ENCODE measurements at places on chromosomes 12 and 14.
A peak's percentile ranks its signal among the peaks of the same experiment; 100 is the strongest.

DNA sequence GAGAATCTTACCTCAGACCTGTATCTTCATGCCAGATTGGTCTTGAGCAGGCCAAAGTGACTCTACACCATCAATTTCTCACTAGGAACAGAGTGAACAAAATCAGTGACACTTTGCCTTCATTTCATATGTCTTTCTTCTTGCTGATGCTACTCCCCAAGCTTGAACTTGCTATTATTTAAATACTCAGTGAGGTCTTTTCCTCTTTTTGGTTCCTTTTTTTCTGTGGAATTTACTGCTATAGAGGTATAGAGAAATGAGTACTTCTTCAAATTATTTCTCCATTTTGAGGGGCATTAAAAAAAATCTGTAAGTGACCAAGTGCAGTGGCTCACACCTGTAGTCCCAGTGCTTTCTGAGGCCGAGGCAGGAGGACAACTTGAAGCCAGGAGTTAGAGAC lies at the start of gene GPR33:
GPR33 (minus strand) TSS at position 154 of the 400 bp plus-strand sequence. CDS start 4,074 bp downstream, outside the sequence.
- no peak for DNase-seq

- DNase-seq: no peak
Measured at GRCh38 chr12:77160931-77161330, 95.6 kb upstream of the E2F7 start.

DNA sequence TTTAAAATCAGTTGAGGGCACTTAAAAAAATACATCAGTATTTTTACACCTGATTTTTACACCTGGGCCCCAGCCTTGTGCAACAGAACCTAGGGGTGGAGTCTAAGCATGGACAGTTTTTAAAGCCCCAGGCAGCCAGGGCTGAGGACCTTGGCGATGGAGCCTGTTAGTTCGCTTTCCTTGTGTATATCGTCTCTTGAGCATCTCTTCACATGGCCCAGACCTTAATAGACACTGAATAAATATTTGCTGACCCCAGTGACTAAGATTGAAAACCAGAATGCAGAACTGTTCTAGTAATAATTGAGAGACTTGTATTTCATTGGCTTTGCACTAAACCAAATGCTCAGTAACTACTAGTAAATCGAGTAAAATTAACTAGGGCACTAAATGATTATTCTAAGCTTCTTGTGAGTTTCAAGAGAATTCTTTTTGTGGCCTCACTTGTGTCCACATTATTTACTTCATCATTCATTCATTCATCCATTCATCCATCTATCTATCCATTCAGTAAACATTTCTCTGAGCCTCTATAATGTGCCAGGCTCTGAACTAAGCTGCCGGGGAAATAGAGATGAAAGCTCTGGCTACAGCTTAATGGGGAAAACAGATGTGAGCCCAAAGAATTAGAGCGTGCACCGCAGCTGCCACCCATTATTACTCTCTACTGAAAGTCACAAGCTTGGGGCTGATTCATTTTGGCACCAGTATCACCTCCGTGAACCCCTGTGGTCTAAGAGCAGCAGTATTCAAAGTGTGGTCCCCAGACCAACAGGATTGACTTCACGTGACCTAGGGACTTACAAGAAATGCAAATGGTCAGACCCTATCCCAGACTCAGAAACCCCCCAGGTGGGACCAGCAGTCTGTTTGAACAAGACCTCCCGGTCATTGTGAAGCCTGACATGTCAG lies 30.7 kb upstream of the BCL7A start:
- DNase-seq: no peak

DNA sequence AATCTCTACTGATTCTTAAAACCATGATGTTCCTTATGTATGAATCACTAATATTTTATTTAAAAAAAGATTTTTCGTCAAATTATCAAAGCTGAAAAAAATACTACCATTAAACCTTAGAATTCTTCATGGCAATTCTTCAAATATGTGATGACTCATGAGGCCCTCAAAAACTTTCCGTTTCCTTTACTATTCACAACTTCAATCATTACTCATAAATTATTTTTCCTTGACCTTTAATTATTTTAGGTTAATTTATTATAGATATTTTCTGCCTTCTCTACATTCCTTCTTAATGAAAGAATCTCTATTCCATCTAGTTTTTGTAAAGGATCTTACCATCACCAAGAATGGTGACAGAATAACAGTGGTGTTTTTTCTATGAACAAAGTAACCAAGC lies 162.1 kb upstream of the SOX5 start:
- DNase-seq: peak; percentile 19

GRCh38 chr14:92703516-92703915 lies 44.9 kb downstream of the LGMN start:
- no peak for DNase-seq

- no peak for DNase-seq
Measured at GRCh38 chr12:104060791-104061190, 3.5 kb upstream of the HCFC2 start.

- no peak for DNase-seq
Measured at GRCh38 chr12:103928682-103929045, 1.5 kb upstream of the HSP90B1 start.

DNA sequence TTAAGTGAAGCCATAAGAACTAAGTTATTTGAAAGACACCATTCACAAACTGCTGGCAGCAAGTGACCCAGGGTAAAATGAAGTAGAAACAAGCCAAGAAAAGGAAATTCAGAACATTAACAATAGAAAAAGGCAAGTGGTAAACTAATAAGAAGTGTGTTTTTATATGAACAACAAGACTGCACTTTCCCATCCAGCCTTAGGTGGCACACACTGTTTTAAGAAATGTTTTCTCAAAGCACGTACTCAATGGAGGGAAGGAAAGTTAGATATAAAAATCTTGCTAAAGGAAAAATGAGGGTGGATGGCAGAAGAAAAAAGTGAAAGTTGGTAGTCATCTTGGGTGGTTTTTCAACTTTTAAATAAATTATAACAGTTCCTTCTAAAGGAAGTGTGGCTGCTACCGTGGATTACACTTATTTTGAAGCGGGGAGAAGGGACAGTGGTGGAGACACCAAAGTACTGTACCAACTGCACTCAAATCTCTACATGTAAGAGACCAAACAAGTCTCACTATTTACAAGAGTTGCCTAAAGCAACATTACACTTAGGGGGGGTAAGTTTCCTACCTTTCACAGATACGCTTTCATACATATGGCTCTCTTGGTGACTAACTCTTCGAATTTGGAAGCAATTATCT lies 58.8 kb downstream of the SEL1L start:
- no peak for DNase-seq

- no peak for DNase-seq
Measured at GRCh38 chr14:103630364-103631108, 1.5 kb downstream of the KLC1 start.

GRCh38 chr14:62162998-62163589 lies 400.9 kb downstream of the SNAPC1 start:
- DNase-seq: peak; percentile 42

- DNase-seq: no peak
Measured at GRCh38 chr12:24823808-24824515, 124.9 kb downstream of the BCAT1 start.

- DNase-seq: no peak
Measured at GRCh38 chr14:93977790-93978581, 1.6 kb upstream of the ASB2 start.

DNA sequence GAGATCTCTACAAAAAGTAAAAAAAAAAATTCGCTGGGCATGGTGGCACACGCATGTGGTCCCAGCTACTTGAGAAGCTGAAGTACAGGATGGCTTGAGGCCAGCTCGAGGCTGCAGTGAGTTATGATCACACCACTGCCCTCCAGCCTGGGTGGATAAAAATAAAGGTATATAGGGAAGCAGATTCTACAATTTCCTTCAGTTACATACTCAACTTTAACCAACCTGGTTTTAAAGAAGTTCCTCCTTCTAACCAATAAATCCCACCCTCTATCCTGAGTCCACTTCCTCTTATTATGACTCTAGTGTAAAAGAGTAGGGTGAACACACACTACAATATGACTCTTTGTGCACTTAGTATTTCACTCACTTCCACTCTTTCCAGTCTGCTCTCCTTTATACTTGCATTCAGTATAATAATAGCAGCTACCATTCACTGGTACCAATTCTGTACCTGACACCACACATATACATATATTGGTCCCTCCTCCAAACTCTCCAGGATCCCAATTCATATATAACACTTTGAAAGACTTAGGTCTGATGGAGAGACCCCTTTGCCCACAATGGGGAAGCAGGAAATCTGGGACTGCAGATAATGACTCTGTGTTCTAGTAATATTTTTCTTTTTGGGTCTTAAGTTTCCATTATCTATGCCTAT lies 2.3 kb downstream of the ARF3 start:
- no peak for DNase-seq

- no peak for DNase-seq
Measured at GRCh38 chr14:86639146-86639545, 1109.2 kb downstream of the FLRT2 start.

GRCh38 chr14:96001866-96002497 lies 37.2 kb upstream of the C14orf132 start:
- DNase-seq: no peak

DNA sequence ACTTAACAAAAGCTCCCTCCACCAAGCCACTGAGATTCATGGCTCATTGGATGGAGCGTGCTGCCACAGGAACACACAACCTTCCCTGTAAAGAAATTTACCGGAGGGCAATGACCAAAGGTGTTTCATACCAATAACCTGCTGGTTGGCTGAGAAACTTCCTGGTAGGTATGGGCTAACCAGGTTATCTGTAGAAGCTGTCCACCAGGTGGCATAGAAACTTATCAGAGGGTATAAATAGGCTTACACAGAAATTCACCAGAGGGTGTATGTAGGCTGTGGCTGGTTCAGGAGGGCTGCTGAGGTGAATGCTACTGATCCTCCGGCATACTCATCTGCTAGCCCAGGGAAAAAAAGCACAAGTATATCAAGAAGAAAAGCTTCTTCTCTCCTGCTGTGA lies 27.1 kb upstream of the MTERF2 start:
- no peak for DNase-seq

DNA sequence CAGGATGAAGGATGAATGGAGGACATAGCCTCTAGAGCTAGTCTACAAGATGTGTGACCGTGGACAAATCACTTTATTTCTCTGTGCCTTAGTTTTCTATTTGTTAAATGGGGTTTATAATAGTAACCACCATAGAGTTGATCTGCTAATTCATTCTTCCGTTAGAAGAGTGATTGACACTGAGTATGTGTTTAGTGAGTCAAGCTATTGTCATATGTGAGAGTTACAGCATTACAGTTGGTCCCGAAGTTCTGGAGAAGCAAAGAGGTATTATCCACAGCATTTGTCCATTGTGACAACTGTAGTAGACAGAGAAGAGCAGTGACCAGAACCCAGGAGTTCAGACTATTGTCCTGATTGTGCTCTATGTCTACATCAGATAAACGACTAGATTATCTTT lies 14.1 kb downstream of the FAR2 start:
- no peak for DNase-seq

DNA sequence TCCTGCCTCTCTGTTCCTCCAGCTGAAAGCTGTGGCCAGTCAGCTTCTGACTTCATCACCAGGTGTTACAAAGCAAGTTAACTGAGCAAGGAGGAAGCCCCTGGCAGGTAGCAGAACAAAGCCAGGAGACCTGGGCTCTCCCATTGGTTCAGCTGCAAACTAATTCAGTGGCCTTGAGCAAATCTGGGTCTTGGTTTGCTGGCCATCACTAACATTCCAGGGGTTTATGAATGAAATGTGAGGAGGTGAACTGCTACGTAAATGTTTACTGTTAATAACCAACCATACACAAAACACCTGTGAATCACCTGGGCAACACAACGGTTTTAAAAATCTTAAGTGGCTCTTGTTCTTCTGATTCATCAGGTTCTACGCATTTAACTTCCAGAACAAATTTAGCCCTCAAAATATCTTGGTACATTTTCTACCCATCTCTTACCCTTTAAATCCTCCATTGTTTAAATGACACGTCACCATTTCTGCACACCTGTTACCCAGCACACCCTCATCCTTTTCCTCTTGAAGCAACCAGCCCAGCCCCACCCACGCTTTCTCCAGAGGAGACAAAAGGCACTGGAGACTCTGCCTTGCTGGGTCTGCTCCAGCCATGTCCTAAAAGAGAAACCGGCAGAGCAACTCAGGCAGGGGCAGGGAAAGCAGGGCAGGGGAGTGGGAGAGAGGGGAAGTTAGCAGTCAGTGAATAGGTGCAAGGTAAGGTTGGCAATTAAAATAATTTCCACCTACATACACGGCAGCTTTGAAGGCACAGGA lies 49.3 kb upstream of the TSPAN11 start:
- DNase-seq: no peak

GRCh38 chr12:28026701-28027100 lies 54.2 kb upstream of the PTHLH start:
- DNase-seq: no peak

- no peak for DNase-seq
Measured at GRCh38 chr12:92695577-92695976, 7.2 kb upstream of the PLEKHG7 start.

DNA sequence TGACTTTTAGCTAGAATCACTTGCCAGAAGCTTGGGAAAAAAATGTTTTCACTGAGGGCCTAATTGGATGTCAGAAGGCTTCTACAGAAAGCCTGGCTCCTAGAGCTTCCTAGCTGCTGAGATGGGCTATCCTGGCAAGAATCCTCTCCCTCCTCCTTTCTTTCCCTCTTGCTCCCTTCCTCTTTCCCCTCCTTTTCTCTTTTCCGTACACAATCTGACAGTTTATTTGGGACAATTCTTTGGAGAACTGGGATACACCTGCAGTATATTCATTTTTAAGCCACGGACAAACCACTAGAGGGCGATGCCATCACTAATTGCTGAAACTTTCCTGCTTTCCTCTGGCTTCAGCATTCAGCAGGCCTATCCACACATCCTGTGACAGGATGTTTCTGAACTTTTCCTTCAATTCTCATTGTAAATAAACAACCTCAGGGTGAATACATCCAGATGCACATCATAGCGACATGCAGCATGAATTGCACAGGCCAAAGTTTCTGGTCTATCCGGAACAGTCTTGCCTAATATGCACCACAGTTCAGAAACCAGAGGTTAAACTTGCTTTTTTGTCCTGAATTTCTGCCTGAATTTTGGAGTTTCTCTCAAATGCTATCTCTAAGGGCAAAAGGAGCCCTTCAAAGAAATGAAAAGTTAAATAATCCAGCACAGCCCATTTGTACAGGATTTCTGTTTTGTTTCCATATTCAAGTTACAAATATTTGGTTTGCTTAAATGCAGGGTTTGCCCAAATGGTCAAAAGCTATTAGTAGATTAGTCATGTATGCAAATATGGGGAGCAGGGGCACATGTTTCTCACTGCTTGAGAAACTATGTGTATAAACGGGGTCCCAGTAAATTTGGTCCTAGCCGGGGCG lies 142.8 kb downstream of the PAWR start:
- DNase-seq: peak; percentile 66

All from AG08396 (cell line).